ENCODE measurements at places on chromosomes 5 and 9. TPM values are rescaled to one million over a fixed set of nuclear protein-coding genes. Genes with fewer than 3 reads are reported as not detected.

AP3B1 gene
- 46.5 TPM for total RNA-seq

DNA sequence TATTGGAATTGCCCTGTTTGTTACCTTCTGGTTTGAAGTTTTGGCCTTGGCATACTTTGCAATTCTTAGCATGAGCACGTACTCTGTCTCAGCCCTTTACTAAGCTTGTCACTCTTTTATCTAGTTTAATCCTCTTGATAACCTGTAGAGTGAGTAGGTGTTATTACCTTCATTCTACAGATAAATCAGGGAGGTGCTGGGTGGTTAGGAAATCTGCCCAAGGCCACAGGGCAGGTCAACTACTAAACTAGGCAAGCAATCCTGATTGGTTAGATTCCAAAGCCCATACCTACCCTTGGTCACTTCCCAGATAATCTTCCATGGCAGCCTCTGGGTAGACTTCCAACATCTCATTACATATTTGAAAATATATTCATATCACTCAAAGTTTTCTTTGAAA is 65.7 kb downstream of the PCSK5 start:
- DNase-seq = no peak

- DNase-seq = no peak
Observed at GRCh38 chr5:146891511-146891910, 13.0 kb upstream of the PPP2R2B start.

DNA sequence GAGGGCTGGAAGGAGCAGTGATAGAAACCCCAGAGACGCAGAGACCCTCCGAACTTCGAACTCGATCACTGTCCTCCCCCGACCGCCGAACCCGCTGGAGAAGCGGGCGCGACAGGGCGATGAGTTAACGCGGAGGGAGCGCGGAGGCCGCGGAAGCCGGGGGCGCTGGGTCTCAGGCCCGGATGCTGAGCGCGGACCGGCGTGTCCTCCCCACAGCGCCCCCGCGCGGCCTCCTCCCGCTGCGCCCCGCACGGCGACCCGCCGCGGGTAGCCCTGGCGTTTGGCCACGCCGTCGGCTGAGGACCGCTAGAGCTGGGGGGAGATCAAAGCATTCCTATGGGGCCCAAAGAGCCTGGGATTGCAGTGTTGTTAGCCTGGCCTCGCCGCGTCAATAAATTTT is 7.7 kb upstream of the DMRT2 start:
- DNase-seq = no peak

NEUROG1 gene
- not detected for total RNA-seq
